ENCODE measurements at places on chromosomes 6 and 20. TPM values are rescaled to one million over a fixed set of nuclear protein-coding genes. Genes with fewer than 3 reads are reported as not detected.

DNA sequence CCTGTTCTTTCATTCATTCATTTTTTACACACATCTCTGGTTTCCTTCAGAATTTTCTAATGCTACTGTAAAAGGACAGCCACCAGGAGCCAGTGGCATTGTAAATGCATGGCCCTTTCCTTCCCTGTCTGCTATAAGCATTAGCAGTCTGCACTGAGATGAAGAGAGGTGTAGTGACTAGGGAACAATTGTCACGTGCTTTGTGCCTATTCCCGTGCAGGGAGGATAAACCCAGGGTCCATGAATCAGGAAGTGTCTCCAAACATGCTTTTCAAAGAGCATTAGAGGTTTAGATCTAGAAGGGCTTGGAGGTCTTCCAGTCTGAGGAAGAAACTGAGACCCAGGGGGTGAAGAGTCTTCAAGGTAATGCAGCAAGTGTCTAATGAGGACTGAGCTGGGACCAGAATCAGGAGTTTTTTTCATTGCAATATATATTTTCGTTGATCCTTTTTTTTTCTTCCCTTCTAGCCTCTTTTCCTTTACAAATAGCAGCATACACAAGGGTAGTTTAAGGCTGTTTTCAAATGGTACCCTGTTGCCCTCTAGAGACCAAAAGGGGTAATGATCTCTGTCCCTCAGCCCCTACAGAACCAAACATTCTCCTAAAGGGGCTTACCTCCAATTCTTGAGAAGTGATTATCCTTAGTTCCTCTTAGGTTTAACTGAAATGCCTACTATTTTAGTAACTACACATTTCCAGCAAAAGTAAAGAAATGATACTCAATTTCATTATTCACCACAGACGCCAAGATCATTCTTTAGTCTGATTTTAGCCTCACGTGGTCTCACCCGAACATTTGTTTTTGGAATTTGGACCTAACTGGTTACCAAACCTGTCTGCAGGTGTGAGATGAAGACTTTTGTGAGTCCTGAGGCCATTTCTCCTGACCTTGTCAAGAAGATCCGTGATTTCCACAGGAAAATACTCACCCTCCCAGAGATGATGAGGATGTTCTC is 6.6 kb downstream of the TRIM15 start:
- H3K4me3 ChIP-seq = no peak overlapping the region
- DNase-seq = no peak
- peaks cover 3% of the 10 kb centered on the region for H3K4me1 ChIP-seq
- H3K36me3 ChIP-seq = no peaks in the 10 kb centered on the region
- no peak overlapping the region for H3K27ac ChIP-seq

DNA sequence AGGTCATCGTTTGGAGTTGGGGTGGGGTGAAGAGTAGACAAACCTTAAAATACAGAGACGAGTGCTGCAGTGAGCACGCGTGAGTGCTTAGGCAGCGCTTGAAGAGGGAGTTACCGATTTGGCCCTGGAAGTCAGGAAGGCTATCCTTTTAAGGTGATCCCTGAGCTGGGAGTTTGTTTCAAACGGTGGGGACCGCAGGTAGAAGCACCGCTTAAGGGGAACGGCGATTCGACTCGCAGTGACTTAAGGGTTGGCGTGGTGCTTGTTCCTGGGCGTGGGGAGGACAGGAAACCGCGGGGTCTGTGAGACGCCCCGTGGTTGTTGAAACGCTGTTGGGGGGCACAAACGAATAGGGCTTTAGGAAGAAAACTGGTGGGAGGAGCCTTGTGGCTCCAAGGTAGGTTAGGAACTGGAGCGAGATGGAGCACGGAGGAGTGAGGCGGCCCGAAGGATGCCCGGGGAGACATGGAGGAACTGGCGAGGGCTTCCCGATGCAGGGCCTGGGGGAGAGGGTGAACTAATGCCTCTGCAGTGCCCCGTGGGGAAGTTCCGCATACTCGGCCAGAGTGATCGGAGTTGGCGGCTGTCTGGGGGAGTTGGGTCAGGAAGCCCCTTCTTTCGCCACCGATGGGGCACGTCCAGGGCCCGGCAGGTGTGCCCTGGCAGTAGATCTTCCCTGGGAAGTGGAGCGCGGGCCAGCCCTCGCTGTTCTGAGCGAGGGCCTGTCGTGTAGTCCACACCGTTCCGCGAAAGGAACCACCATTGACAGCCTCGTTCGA is 1.3 kb upstream of the CDYL start:
- DNase-seq = no peak
- H3K4me1 ChIP-seq = peaks cover 28% of the 10 kb centered on the region

GRCh38 chr6:89360415-89360999 is 8.0 kb upstream of the UBE2J1 start:
- no peaks in the 10 kb centered on the region for H3K27me3 ChIP-seq
- H3K4me3 ChIP-seq = no peak overlapping the region
- no peaks in the 10 kb centered on the region for H3K36me3 ChIP-seq
- no peaks in the 10 kb centered on the region for H3K4me1 ChIP-seq
- DNase-seq = no peak

- no peaks in the 10 kb centered on the region for H3K27me3 ChIP-seq
- peaks cover 1% of the 10 kb centered on the region for H3K36me3 ChIP-seq
- peaks cover 11% of the 10 kb centered on the region for H3K4me1 ChIP-seq
- H3K4me3 ChIP-seq = no peak overlapping the region
Measured at GRCh38 chr20:62404112-62404665, 2.9 kb downstream of the CABLES2 start.

CLDN20 gene
- total RNA-seq = not detected

CAGE1 gene
- total RNA-seq = 0.09 TPM
